ENCODE measurements at places on chromosomes 5 and 9.

DNA sequence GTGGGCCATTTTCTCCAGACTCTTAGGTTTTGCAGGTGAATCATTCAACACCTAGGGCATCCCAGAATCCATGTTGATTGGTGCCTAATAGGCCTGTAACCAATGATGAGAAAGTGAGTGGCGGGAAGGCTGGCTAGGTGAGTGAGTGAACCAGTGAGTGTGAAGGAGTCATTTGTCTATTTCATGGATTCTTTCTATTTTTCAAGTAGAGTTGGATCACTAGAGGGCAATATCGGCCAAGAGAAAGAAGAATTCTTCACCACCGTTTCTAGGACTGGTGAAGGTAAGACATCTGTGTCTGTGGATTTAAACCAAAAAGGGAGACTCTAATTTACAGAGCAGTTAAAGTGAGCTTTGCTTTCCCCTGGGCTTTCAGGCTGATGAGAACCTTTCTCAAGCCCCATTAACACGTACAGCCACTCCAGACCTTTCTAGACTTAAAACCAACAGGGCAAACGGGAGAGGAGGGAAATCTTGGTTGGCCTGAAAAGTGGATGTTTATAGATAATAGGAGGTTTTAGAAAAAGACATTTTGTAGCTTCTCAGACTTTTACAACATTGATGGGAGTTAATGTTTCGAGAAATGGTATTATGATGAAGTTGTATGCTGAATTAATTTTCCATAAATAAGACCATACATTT lies 114.3 kb upstream of the IL12B start:
- peak; percentile 81 for DNase-seq

DNA sequence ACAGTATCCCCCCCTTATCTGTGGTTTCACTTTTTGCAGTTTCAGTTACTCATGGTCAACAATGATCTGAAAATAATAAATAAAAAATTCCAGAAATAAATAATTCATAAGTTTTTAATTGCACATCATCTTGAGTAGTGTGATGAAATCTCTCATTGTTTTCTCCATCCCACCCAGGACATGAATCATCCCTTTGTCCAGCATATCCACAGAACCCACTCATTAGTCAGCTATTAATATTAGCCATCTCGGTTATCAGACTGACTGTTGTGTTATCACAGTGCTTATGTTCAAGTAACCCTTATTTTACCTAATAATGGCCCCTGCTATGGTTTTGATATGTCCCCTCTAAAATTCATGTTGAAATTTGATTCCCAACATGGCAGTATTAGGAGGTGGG lies 40.7 kb downstream of the FAM114A2 start:
- no peak for DNase-seq

DNA sequence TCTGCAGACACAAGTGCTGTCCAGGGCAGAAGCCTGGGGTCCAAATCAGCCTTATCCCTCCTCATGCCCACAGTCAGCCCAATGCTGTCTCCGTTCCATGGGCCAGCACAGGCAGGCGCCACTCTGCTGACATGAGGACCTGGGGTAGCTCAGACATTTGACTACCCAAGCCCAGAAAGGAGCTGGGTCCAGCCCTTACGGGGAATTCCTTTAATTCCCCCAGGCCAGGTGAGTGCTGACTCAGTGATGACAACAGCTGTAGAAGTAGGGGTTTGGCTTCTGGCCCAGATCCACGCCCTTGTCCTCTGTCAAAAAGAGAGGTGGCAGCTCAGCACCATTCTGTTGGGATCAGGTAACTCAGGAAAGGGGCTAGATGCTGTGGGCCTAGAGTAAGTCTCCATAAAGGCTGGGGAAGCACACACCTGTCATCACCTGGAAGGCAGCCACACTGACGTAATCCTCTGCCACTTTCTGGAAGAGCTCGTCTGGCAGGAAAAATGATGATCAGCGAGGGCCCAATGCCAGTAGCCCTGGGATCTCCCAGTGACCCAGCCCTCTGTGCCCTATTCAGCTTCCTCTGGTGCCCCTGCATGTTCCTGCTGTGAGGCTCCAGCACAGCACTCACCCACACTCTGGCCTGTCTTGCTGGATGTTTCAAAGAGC lies 1.9 kb downstream of the RAB24 start:
- peak; percentile 91 for DNase-seq

GRCh38 chr9:133050142-133050541 lies 11.6 kb upstream of the CEL start:
- DNase-seq = no peak

DNA sequence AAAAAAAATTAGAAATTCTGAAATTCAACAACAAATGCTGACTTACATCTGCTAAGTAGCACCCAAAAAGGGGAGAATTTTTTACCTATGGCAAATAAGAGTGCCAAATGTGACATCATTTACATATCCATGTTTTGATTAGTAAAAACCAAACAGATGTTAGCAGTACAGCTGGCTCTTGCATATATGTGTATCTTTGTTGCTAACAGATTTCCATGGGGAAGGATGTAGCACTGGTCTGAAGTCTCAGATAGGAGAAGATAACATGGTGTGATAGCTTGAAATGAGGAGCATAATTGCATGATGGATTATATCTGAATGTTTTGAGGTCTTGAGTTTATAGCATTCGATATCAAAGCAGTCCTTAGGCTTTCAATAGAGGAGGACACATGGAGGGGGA lies 17.5 kb downstream of the PIK3R1 start:
- DNase-seq = no peak

- DNase-seq = no peak
Measured at GRCh38 chr5:144086295-144086694, 84.2 kb downstream of the YIPF5 start.

DNA sequence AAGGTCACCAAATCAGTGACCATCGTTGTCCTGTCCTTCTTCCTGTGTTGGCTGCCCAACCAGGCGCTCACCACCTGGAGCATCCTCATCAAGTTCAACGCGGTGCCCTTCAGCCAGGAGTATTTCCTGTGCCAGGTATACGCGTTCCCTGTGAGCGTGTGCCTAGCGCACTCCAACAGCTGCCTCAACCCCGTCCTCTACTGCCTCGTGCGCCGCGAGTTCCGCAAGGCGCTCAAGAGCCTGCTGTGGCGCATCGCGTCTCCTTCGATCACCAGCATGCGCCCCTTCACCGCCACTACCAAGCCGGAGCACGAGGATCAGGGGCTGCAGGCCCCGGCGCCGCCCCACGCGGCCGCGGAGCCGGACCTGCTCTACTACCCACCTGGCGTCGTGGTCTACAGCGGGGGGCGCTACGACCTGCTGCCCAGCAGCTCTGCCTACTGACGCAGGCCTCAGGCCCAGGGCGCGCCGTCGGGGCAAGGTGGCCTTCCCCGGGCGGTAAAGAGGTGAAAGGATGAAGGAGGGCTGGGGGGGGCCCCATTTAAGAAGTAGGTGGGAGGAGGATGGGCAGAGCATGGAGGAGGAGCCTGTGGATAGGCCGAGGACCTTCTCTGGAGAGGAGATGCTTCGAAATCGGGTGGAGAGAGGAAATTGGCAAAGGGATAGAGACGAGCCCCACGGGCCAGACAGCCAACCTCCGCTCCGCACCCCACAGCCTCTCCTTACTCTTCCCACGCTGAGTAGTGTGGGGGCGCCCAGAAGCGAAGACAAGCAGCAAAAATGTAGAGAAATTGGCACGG lies 1.7 kb downstream of the RXFP3 start:
- no peak for DNase-seq

GRCh38 chr5:65811004-65811403 lies 89.0 kb downstream of the NLN start:
- peak; percentile 70 for DNase-seq

DNA sequence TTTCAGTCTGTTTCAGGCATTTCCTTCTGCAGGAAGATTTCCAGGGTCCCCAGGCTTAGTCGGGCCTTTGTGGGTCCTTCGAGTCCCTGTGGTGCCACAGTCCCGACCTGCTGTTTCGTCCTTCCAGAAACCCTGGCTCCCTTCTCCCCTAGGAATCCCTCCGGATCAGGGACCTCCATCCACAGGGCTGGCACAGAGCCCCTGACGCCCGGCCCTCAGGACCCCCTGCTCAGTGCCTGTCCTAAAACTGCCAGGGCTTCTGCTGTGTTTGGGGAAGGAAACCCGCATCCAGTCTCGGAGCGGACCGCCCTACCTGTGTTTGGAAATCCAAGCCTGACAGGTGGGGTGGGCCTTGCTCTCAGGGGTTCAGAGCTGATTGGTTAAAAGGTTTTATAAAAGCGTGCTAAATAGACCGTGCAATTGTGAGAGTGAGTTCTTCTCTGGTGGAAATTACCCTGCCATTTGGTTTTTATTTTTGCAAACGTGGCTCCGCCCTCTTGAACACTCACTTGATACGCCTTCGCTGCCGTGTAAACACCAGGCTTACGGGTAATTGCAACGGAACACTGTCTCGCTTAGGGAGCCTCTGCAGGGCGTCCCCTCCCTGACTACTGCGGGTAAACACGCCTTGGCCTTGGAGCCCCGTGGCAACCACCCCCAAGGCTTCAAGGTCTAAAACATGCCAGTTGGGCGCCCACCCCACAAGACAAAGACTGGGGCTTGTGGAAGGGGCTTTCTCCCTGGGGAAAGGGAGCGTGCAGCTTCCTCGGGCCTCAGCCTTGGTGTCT lies 121.2 kb downstream of the PHF2 start:
- DNase-seq = no peak

- no peak for DNase-seq
Measured at GRCh38 chr5:32785611-32786254, 74.6 kb downstream of the NPR3 start.

DNA sequence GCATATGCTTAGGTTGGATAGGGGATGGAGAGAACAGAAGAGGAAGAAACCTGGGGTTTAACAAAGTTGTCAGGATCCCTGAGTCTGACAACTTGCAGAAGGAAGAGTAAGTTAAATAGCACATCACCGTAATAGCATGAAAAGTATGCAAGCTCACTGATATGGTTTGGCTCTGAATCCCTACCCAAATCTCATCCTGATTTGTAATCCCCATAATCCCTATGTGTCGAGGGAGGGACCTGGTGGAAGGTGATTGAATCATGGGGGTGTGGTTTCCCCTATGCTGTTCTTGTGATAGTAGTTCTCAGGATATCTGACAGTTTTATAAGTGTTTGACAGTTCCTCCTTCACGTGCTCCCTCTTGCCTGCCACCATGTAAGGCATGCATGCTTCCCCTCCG lies 193.3 kb downstream of the PSAT1 start:
- DNase-seq = no peak

DNA sequence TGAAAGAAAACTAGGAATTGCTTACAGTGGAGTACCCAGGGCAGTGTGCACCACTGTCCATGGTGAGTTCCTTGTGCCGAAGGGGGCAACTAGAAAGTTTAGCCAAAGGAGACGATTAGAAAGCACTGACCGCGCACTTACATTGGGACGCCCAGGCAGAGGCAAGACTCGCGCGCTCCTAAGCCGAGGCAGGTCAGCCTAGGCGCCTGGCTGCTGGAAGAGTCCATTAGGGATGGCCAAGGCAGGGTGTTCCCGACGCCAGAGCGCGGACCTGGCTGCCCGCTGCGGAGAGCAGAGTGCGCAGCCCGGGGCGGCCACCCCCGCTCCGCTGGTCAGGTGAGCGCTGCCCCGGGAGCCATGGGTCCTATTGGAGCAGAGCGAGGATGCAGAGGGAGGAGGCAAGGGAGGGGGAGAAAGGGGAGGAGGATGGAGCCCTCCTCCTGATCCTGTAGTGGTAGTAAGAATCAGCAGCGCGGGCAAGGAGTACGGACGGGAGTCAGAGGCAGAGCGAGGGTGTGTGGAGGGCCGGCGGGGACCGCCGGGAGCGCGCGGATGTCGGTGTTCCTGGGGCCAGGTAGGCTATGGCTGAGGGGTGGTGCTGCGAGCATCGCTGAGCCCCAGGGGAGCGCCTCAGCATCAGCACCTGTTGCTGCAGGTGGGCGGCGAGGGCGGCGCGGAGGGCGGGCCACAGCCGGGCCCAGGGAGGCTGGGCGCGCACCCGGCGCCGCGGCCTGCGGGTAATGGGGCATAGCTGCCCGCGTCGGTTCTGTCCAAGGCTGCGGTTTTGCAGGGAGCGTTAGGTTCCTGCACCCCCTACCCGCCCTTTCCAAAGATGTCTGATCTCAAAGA lies at the start of gene ADGRV1:
ADGRV1 (plus strand) TSS at position 454 of the 849 bp plus-strand sequence; CDS start at position 553, 99 bp downstream.
- peak; percentile 88 for DNase-seq

DNA sequence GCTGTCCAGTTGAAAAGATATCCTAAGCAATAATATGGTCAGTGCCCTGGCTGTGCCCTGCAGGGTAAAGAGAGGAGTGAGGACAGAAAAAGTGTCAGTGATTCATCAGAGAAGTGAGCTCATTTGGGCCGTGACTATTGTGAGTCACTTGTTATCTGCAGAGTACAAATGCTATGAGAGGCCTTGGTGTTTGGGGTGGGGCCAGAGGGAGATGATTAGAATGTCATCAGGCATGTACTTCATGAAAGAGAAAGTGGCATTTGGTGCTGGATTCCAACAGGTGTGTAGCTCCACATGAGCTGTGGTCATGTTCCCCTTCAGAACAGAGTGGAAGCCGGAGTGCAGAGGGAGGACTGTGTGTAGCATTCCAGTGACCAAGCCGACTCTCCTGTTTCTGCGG lies 174.1 kb downstream of the KDM4C start:
- DNase-seq = peak; percentile 24

DNA sequence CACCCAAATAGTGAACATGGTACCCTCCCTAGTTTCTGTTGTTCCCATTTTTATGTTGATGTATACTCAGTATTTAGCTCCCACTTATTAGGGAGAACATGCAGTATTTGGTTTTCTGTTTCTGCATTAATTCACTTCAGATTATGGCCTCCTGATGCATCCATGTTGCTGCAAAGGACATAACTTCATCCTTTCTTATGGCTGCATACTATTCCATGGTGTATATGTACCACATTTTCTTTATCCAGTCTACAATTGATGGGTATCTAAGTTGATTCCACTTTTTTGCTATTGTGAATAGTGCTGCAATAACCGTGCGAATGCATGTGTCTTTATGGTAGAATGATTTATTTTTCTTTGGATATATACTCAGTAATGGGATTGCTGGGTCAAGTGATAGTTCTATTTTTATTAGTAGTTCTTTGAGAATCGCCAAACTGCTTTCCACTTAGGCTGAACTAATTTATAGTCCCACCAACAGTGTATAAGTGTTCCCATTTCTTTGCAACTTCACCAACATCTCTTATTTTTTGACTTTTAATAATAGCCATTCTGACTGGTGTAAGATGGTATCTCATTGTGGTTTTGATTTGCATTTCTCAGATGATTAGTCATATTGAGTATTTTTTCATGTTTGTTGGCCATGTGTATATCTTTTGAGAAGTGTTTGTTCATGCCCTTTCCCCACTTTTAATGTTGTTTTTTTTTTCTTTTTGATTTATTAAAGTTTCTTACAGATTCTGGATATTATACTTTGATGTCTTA lies 79.6 kb downstream of the SMIM15 start:
- no peak for DNase-seq

DNA sequence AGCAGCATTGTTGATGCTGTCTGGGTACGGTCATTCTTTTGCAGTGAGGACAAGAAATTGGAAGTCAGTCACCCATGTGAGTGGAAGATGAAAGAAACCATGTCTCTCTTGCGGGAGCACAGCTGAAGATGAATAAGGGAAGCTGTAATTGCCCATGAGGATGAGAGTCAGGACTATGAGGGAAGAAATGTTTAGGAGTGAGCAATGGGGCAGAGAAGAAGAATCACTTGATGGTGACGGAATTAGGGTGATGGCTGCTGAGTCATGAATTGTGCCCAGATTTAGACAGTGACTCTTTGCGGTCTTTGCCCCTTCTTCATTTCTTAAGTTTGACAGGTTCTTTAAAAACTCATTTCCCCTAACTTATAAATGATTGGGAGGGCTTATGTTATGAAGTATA lies 183.3 kb downstream of the MAST4 start:
- DNase-seq = no peak

- no peak for DNase-seq
Measured at GRCh38 chr9:75131700-75132099, 43.4 kb downstream of the OSTF1 start.

GRCh38 chr5:60023255-60023654 lies 129.7 kb upstream of the PDE4D start:
- no peak for DNase-seq
